ENCODE measurements at places on chromosomes 11 and 22.

- no peak for DNase-seq
These were observed 860 bp downstream of the PRMT3 start for GRCh38 chr11:20388096-20389055.

GRCh38 chr22:40020956-40021355, 26.2 kb downstream of the FAM83F start:
- DNase-seq, result no peak

DNA sequence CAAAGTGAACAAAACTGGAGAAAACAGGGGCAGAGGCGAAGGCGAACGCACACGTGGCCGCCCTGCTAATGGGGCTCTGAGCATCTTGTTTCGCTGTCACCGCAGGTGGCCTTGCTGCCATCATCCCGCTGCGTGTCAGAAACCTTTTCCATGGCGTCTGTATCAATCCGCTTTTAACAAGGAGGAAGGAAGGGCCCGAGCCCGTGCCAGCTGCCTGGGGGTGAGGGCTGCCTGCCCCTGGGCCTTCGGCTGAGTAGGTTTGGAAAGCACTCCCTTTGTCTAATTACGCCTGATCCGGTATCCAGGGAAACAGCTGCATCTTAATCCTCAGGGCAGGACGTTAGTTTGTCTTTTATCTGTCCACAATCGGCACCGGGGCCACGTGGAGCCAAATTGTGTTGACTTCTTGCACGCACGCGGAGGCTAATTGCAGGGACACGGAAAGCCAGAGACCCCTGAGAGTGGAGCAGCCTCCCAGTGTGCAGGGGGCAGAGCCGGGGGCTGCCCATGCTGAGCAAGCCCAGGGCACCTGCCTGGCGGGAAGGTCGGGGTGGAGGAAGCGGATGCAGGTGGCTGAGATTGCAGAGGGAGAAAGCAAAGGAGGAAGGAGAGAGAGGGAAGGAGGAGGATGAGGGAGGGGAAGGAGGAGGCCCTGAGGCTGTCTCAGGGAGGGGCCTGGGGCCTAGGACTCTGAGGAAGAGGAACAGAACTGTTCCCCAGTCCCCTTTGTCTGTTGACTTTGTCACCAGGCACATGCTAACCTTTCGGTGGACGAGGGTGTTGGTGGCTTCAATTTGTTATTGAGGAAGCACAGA, 19.2 kb upstream of the TH start:
- peak; percentile 39 for DNase-seq

GRCh38 chr11:23192256-23192655, 332.0 kb upstream of the CCDC179 start:
- DNase-seq, result no peak

DNA sequence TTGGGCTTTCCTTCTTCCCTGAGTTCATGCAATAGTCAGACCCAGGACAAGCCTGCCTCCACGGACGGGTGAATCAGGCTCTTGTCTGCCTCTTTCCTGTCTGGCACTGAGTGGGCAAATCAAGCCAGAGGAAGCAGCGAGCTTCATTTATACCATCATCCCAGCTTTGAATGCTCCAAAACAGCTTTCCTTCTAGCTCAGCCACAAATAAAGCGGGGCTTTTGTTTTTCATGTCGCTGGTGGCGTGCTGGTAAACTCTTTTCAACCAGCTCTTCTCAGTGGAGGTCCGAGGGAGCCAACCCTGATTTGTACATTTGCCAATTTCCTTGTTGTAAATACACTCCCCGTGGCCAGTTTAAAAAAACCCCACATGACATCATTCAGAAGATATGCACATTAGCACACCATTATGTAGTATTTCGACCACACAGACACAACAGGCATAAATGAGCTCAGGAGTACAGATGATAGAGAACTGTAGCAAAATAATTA, 8.6 kb downstream of the C11orf91 start:
- DNase-seq, result no peak

- no peak for DNase-seq
These were observed 12.9 kb downstream of the CAPN5 start for GRCh38 chr11:77079666-77080065.

DNA sequence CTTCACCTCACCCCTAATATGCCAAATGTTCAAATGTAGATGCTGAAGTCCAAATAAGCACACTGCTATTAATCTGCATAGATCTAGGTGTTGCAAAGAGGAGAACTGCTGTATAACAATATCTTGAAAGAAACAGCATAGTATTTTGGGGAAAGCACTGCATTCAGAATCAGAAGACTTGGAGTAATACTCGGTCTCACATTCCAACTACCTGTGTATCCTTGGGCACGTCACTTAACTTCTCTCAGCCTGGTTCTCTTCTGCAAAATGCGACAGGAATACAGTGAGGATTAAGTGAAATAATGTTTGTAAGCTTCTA, 332 bp upstream of the HMGXB4 start:
- no peak for DNase-seq

GRCh38 chr11:61418136-61418535, 11.6 kb downstream of the CPSF7 start:
- DNase-seq, result no peak

Data from CD4-positive, alpha-beta T cell treated with Interferon alpha-2 for 1 hour (primary cell).